ENCODE measurements at places on chromosomes 13 and 19. TPM values are rescaled to one million over a fixed set of nuclear protein-coding genes. Genes with fewer than 3 reads are reported as not detected.

DNA sequence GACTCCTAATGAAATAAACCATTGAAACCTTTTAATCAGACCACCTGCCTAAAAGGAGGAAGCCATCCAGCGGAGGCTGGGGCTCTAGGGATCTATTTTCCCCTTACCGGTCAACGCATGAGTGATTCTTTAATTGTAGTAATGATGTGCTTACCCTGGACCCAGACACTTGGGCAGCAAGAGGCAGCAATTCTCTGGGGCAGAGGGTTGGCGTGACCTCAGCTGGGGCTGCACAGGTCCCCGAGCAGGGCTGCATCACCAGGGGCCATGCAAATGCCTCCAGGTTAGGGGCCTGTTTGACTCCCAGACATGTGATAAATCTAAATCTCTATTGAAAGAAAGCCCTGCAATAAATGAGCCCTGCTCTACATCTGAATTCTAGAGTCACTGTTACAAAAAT lies 194.2 kb upstream of the TSHZ3 start:
- no peak overlapping the region for H3K4me3 ChIP-seq
- no peaks in the 10 kb centered on the region for H3K4me1 ChIP-seq
- no peak for DNase-seq
- H3K36me3 ChIP-seq, result no peaks in the 10 kb centered on the region
- peaks cover 24% of the 10 kb centered on the region for H3K27me3 ChIP-seq
- no peak overlapping the region for H3K27ac ChIP-seq

- no peaks in the 10 kb centered on the region for H3K27me3 ChIP-seq
- H3K27ac ChIP-seq, result no peak overlapping the region
- peaks cover 11% of the 10 kb centered on the region for H3K4me1 ChIP-seq
- no peak for DNase-seq
Observed at GRCh38 chr13:77733674-77734073, 36.2 kb downstream of the SLAIN1 start.

DNA sequence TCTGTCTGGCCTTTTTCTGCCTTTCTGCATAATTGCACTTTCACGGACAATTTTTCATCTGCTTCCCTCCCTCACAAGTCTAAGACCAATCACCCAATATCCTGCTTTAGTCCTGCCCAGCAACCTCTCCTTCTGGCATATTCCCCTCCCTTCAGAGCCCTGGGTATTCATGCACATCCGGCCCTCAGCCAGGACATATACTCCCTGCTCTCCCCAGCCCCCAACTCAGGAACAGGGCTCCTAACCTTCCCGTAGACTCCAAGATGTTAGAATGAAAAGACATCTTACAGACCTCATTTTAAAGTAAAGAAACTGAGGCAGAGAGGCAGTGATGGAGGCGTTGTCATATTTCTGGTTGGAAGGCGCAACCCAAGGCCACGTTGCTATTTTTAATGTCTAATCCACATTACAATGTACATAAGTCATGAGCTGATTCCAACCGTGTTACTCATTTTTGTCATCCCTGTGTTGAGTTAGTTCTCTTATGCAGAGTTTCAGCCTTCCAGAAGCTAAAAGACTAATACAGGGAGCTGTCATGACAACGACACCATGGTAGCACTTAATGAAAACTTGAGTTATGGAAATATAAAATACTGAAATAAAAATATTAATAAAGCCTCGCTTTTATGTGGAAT lies 209.2 kb downstream of the TSHZ3 start:
- no peak overlapping the region for H3K4me3 ChIP-seq
- no peaks in the 10 kb centered on the region for H3K36me3 ChIP-seq
- DNase-seq, result no peak
- H3K4me1 ChIP-seq, result no peaks in the 10 kb centered on the region
- no peaks in the 10 kb centered on the region for H3K27me3 ChIP-seq
- H3K27ac ChIP-seq, result no peak overlapping the region

GRCh38 chr19:55440411-55441105 lies 2.5 kb downstream of the SHISA7 start:
- no peaks in the 10 kb centered on the region for H3K36me3 ChIP-seq
- H3K4me1 ChIP-seq, result peaks cover 16% of the 10 kb centered on the region
- H3K27me3 ChIP-seq, result peaks cover 22% of the 10 kb centered on the region
- H3K4me3 ChIP-seq, result no peak overlapping the region

DNA sequence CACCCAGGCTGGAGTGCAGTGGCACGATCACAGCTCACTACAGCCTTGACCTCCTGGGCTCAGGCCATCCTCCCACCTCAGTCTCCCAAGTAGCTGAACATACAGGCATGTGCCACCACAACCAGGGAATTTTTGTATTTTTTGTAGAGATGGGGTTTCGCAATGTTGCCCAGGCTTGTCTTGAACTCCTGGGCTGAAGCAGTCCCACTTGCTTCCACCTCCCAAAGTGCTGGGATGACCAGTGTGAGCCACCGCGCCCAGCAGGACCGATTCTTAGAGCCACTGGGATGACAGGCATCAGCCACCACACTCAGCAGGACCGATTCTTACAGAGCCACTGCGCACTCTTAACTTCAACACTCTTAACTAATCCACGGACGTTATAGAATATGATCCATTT lies 54.9 kb upstream of the RANBP3 start:
- no peak overlapping the region for H3K27ac ChIP-seq
- no peaks in the 10 kb centered on the region for H3K27me3 ChIP-seq
- H3K36me3 ChIP-seq, result no peaks in the 10 kb centered on the region
- H3K4me3 ChIP-seq, result no peak overlapping the region

- no peak overlapping the region for H3K27ac ChIP-seq
- peaks cover 33% of the 10 kb centered on the region for H3K27me3 ChIP-seq
- no peaks in the 10 kb centered on the region for H3K36me3 ChIP-seq
- no peak overlapping the region for H3K4me3 ChIP-seq
Observed at GRCh38 chr19:30799865-30800755, 427.9 kb downstream of the ZNF536 start.

DNA sequence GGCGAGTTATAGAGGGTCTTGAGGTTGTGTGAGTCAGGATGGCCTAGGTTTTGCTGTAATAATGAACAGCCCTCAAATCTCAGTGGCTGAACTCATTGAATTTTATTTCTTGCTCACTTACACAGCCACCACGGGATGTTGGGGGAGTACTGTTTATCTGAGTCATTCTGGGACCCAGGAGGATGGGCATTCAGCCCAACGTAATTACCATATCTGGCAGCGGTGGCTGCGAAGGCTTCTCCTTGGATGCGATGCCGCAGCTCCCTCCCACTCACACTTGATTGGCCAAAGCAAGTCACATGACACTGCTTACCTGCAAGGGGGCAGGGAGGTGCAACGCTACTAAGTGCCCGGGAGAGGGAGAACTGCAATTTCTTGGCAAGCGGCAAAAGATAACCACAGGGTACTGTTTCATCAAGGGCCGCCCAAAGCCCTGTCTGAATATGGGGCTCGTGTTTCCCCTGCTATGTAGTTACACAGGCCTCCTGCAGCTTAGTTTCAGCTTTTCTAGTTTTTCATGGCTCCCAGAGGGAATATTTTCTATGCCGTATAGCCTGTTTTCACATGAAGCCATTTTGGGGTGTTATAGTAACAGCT lies 19.9 kb downstream of the ZSWIM9 start:
- DNase-seq, result peak; percentile 61
- no peaks in the 10 kb centered on the region for H3K27me3 ChIP-seq
- H3K36me3 ChIP-seq, result peaks cover 24% of the 10 kb centered on the region
- no peak overlapping the region for H3K27ac ChIP-seq
- H3K4me1 ChIP-seq, result no peaks in the 10 kb centered on the region

- no peaks in the 10 kb centered on the region for H3K27me3 ChIP-seq
- H3K36me3 ChIP-seq, result peaks cover 66% of the 10 kb centered on the region
Observed at GRCh38 chr19:49861541-49862378, 5.6 kb downstream of the PNKP start.

- H3K4me3 ChIP-seq, result no peak overlapping the region
- H3K36me3 ChIP-seq, result no peaks in the 10 kb centered on the region
- H3K27me3 ChIP-seq, result no peaks in the 10 kb centered on the region
- no peaks in the 10 kb centered on the region for H3K4me1 ChIP-seq
- DNase-seq, result no peak
- no peak overlapping the region for H3K27ac ChIP-seq
Observed at GRCh38 chr13:73462241-73462640, 403.4 kb downstream of the KLF5 start.

DNA sequence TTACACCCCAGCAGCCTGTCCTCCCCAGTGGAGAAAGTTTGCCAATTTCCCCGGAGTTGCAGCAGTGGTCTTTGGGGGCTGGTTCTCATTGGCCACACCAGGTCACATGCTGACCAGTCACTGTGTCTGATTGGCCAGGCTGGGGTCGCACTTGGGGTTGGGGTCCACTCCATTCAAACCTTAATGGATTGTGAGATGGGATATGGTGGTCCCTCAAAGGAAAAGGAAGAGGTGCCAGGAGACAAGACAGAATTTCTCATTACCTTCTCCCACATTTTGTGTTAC lies 3.4 kb downstream of the PPM1N start:
- DNase-seq, result no peak
- no peaks in the 10 kb centered on the region for H3K36me3 ChIP-seq
- H3K27me3 ChIP-seq, result peaks cover 31% of the 10 kb centered on the region
- no peak overlapping the region for H3K4me3 ChIP-seq
- H3K4me1 ChIP-seq, result peaks cover 46% of the 10 kb centered on the region

The GJA3 gene
- not detected for total RNA-seq

The CTXN1 gene
- total RNA-seq, result 2.2 TPM

- peaks cover 8% of the 10 kb centered on the region for H3K36me3 ChIP-seq
- peak overlapping the region; percentile 27 for H3K4me3 ChIP-seq
- peaks cover 16% of the 10 kb centered on the region for H3K4me1 ChIP-seq
- H3K27me3 ChIP-seq, result no peaks in the 10 kb centered on the region
Observed at GRCh38 chr19:13817615-13818371, 22.6 kb downstream of the ZSWIM4 start.

DNA sequence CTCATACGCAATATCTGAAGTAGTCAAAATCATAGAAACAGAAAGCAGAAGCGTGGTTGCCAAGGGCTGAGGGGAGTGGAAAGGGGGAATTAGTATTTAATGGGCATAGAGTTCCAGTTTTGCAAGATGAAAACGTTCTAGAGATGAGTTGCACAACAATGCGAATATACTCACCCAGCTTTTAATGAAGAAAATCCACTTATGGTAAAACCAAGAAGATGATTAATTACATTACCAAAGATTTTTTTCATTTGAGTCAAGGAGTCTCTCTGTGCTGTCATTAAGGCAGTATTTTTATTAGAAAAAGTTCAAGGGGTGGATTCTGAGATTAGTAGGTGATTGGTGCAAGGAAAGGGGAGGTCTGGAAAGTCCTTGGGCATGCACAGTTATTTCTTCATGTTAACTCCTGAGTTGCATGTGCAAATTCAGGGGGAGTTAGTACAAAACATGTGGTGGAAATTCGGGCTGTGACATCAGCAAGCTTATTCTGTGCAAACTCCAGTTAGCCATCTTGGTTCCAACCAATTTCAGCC lies 6.9 kb upstream of the CBY2 start:
- no peak for DNase-seq
- no peak overlapping the region for H3K27ac ChIP-seq

The UBE2L5 gene
- not detected for total RNA-seq

- no peak overlapping the region for H3K4me3 ChIP-seq
- no peak for DNase-seq
- no peaks in the 10 kb centered on the region for H3K36me3 ChIP-seq
Observed at GRCh38 chr13:30735872-30736175, 481 bp downstream of the ALOX5AP start.

The ARMC6 gene
- total RNA-seq, result 16.3 TPM

The ZNF534 gene
- total RNA-seq, result not detected

DNA sequence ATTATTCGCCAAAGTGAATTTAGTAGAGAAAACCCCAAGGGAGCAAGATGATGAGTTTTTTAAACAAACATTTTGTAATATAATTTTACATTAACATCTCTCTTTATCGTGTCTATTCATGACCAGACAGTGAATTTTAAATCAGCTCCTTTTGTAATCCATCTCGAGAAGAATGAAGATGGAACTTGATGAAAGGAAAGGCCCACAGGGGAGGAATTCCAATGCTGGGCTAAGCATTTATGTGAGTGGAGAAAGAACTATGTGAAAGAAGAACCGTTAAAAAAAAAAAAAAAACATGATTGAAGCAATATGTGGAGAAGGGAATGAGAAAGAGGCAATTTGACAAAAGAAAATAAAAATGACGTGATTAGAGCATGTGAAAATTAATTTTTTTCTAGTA lies 170.6 kb downstream of the KCTD12 start:
- no peaks in the 10 kb centered on the region for H3K36me3 ChIP-seq
- no peak overlapping the region for H3K4me3 ChIP-seq
- no peaks in the 10 kb centered on the region for H3K27me3 ChIP-seq
- H3K4me1 ChIP-seq, result peaks cover 3% of the 10 kb centered on the region
- H3K27ac ChIP-seq, result no peak overlapping the region
- no peak for DNase-seq

- no peak overlapping the region for H3K4me3 ChIP-seq
- H3K4me1 ChIP-seq, result no peaks in the 10 kb centered on the region
- H3K36me3 ChIP-seq, result no peaks in the 10 kb centered on the region
- H3K27me3 ChIP-seq, result no peaks in the 10 kb centered on the region
- DNase-seq, result peak; percentile 26
Observed at GRCh38 chr13:30186634-30187415, 120.5 kb downstream of the KATNAL1 start.

The C5AR2 gene
- total RNA-seq, result 0.73 TPM

The COL5A3 gene
- 0.58 TPM for total RNA-seq

The APLP1 gene
- total RNA-seq, result 76.5 TPM

- peak overlapping the region; percentile 49 for H3K27ac ChIP-seq
- peak overlapping the region; percentile 38 for H3K4me3 ChIP-seq
- DNase-seq, result peak; percentile 90
Observed at GRCh38 chr19:36009220-36009619, 607 bp upstream of the SYNE4 start.

DNA sequence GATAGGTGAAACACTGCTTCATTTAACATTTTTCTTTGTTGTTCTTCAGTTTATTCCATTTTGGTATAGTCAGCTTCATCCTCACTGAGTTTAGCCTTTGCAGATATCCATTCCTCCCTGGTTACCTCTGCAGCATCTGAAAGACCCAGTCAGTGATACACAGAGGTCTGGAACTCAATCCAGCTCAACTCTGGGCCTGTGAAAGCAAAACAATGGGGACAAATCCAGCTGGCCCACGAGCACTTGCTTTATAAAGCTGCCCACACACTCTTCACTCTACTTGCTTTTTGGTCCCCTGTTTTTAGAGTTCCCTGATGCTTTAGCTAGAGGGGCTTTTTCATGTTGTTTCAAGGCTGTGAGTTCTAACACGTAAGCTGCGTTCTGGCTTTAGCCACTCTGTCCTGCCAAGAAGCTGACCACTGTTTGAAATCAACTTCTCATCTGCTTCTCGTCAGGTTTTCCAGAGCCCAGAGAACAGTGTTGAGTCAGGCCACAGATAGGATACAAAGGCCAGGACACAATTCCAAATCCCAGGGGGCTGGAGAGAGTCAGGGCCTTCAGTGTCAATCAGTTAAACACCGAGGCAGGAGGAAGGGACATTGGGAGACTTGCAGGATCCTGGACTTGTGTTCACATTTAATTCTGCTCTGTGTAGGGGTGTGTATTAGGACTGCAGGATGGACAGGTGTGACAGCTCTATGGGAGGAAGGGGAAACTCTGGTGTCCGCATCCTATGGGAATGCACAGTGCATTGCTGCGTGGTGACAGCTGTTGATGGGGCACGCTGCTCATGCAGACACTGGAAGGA lies 83.5 kb upstream of the RNF113B start:
- DNase-seq, result no peak
- no peaks in the 10 kb centered on the region for H3K27me3 ChIP-seq
- no peak overlapping the region for H3K4me3 ChIP-seq
- no peaks in the 10 kb centered on the region for H3K36me3 ChIP-seq
- peaks cover 47% of the 10 kb centered on the region for H3K4me1 ChIP-seq
- peak overlapping the region; percentile 31 for H3K27ac ChIP-seq

All from stomach (tissue), 19 donors.